Stimulated activated CD4-positive, alpha-beta T cell treated with anti-CD3 and anti-CD28 coated beads, Interleukin-12 subunit alpha, Interleukin-12 subunit beta, amount 100 ng/mL, for 24 hours (primary cell): ENCODE measurements at places on chromosomes 7 and 10.

GRCh38 chr10:91672021-91672608 is 39.2 kb upstream of the PPP1R3C start:
- no peak for DNase-seq

- no peak for DNase-seq
Measured at GRCh38 chr10:23452033-23452655, 13.3 kb downstream of the OTUD1 start.

DNA sequence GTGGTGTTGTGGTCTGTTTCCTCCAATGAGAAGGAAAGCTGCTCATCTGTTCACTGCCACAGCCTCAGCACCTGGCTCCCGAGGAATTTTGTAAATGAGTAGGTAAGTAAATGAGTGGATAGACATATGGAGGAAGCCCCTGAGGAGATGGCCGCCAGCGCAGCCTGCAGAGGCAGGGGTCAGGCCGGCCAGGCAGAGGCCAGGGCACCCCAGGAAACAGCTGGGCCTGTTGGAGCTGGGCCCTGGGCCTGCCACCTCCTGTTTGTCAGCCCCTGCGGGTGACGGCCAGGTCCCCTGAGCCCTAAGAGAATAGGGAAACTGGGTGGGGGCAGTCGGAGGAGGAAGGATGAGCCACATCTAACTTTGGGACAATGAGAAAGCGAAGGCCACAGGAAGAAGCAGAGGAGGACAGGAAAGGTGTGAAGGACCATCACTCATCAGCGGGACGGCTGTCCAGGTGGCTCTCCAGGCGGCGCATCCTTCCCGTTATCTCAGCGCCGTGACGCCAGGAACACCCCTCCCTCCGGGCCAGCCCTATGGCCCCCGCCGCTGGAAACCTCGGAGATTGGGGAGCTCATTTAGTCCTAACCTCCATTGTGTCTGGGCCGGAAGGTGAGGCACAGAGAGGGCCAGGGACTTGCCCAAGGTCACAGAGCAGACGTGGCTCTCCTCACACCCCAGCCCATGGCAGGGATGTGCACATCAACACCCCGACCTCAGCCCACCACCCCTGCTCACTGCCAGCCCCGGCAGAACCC is 142.3 kb upstream of the UNC5B start:
- no peak for DNase-seq

- DNase-seq: no peak
Measured at GRCh38 chr7:92421676-92422435, 25.4 kb upstream of the GATAD1 start.

GRCh38 chr10:84397735-84398144 is 69.4 kb downstream of the CCSER2 start:
- DNase-seq: no peak

- peak; percentile 89 for DNase-seq
Measured at GRCh38 chr7:90346336-90347125, at the start of gene GTPBP10. Gene GTPBP10 (plus strand): TSS chr7:90346716. CDS start chr7:90346742, 26 bp downstream.

GRCh38 chr10:119029613-119030420 is at the start of gene NANOS1:
Gene NANOS1 (plus strand): TSS chr10:119029714. CDS start chr10:119029802, 88 bp downstream.
- DNase-seq: no peak

GRCh38 chr7:128045766-128046165 is 14.5 kb upstream of the LRRC4 start:
- no peak for DNase-seq

GRCh38 chr7:157635148-157635500 is 298.3 kb downstream of the DNAJB6 start:
- no peak for DNase-seq

DNA sequence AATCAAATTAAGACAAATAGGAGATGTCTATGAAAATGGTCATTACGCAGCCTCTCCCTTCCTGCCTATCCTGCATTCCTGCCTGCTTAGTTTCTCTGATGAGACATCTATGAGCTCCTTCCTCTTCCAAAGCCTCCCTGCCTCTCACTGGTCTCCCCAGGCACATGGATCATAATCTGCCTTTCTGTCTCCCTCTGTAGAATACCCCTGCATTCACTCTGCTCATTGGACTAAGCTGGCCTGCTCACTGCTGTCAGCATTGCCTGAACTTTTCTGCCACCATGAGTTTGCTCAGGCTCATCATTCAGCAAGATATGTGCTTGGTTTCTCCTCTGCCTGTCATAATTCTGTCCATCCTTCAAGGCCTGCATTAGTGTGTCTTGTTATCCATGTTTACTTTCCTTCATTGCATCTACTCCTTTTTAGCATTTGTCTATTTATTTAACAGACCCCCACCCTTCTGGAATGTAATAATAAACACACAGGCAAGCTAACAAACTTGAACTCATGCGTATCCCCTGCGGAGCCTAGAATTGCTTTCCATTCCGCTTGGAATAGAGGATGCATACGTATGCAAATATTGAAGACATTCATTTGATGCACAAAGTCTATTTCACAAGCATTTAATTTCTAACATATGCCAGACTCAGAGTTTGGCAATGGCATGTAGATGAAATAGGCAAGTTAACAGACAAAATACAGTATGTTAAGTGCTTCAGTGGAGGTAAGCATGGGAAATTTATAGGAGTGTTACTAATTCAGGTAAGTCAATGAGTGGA is 88.3 kb downstream of the PTPRZ1 start:
- no peak for DNase-seq

GRCh38 chr10:128068398-128069285 is 57.6 kb downstream of the MKI67 start:
- no peak for DNase-seq

GRCh38 chr10:47438857-47439474 is 44.9 kb downstream of the ANXA8 start:
- DNase-seq: no peak

DNA sequence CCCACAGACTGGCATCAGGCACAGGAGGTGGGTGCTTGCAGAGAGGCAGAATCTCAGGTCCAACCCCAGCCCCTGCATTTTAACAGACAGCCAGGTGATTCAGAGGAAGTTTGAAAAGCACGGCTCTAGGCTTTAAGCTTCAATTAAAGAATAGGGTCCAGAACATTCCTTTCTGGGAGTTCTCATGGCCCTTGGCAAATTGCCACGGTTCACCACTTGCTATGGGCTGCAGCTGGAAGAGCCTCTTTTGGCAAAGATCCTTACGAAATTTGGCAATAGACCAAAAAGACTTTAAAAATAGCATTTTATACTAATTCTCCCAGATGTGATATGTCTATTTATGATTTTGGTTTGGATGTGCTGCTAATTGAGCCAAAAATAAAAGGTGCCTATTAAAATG is 148.1 kb downstream of the ITGA8 start:
- DNase-seq: no peak
